ENCODE measurements at places on chromosomes 4 and X.

DNA sequence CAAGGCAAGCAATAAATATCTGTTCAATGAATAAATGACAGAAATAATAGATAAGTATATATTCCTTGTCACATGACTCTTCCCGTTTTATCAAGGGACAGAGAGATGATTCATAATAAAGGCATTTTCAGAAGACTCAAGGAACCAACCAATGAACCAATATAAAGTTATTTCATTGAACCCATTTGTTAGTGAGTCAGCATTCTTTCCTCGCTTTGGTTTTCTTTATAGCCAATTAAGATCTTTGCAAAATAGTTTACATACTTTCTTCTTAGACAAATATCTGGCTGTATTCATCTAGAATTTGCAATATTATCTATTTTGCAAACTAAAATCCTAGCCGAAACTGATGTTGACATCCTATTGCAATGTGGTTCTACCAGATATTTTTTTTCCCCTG, 269.4 kb downstream of the IL15 start:
- peak; percentile 84 for DNase-seq

- DNase-seq = no peak
These were observed 995 bp downstream of the SMARCA5 start for GRCh38 chr4:143514497-143514896.

- no peak for DNase-seq
These were observed 80.2 kb downstream of the TMEM156 start for GRCh38 chr4:38952017-38952416.

DNA sequence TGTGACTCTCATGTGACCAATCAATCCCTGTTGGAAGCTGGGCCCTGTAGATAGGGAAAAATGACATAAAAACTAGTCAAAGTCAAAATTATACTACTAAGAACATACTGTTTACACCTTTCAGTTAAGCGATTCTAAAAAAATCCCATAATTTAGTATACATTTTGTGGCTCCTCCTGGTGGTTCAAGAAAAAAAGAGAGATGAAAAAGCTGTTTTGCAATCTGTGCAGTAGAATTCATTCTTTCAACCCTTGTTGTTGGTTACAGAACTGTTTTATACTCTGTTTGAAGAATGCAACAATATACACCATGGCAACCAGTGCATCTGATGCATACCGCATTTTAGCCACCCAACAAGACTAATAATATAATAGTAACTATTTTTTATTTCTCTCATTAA, 66.8 kb upstream of the ANK2 start:
- no peak for DNase-seq

DNA sequence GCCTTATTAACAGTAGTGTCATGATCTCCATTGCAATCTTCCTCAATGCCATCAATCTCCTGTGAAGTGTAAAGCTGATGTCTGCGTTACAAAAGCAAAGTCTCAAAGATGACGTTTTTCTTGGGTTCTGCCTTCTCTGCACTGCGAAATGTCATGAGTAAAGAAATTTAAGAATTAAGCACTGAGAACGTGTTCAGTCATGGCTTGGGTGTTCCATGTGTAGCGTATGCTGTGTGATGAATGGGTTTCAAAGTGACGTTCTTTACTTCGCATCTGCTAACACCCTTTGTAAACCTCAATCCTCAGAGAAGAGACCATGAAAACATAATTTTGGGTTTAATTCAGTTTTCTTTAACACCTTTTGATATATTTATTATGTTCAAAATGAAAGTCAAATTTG, 999 bp downstream of the NAP1L5 start:
- no peak for DNase-seq

Measured in HS-5 (cell line).